ENCODE measurements at places on chromosomes 11 and 22.

GRCh38 chr11:61964058-61964665, 3.3 kb downstream of the FTH1 start:
- no peak for DNase-seq

DNA sequence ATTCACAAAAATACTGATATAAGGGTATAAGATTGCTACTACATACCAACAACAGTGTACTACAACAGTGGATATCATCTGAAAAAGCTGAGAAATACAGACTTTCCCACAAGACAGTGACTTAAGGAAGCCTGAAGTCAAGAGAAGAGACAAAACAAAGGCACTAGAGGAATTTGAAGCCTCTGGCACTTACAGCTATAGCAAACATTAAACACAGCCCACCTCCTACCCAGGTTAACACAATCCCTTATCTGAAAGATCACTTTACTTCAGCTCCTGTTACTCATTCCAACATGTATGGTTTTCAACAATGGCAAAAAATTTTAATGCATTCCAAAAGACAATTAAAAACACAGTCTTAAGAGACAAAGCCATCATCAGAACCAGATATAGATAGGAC, 388.5 kb downstream of the JRKL start:
- no peak for DNase-seq

GRCh38 chr11:72751116-72752087, 806 bp downstream of the ARAP1 start:
- DNase-seq = no peak

- DNase-seq = no peak
Measured at GRCh38 chr22:30841273-30841672, 127.3 kb downstream of the MORC2 start.

DNA sequence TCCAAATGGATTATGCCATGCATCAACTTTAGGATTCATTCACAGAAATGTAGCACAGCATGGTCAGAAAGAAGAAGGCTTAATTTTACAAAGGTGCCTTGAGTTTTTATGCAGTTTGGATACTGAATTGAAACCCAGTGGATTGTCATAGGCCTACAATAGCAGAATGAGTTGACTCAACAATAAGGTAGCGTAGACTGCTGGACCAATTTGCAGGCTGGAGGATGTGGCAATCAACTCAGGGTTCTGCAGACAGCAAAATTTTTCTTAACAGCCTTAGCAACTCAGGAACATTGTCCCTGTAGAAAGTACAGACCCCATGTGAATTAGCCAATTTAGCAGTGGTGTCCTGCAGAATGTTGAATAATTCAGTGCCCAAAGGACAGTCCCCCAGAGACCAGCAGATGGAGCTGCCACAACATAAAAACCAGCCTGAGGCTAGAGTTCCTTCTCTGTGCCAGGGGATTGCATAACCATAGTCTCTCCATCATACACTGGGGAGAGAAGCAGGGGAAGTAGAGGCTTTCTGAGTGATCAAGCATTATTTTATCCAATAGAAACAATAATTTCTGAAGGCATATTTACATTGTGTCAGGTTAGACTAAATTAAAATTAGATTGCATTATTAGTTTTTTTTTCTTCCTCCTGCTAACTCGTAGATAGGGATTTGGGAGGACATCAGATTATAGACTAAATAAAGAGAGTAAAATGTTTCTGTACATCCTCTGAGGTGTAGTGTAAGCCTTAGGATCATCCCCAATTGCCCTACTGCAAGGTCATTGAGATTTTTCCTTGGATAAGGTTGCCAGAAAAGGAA, 20.3 kb upstream of the MRPL17 start:
- DNase-seq = no peak

DNA sequence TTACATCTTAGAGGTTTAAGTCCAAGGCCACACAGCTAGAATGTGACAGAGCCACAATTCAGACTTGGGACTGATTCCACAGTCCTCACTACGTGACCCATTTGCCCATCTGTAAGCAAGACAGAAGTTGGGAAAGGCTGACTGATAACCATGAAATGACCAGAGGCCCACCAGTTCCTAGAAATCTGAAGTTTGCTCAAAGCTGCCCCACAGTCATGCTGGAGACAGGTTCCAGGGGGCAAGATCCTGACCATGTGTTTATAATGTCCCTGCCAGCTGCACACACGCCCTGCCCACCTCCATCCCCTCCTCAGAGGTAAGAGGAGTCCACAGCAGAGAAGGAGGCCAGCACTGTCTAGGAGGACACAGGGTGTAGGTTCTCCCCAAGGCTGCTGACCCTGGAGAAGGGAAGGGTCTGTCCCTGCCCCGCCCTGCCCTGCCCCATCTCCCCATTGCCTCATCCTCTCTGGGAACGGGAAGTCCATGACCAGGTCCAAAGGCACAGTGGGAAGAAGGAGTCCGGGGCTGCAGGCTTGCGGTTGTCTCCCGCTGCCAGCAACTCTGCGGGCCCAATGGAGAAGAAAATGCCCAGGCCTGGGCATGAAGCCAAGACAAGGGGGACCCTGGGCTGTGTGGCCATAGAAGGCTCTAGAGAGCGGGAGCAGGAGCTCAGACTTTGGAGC, 11.9 kb upstream of the OAF start:
- no peak for DNase-seq

DNA sequence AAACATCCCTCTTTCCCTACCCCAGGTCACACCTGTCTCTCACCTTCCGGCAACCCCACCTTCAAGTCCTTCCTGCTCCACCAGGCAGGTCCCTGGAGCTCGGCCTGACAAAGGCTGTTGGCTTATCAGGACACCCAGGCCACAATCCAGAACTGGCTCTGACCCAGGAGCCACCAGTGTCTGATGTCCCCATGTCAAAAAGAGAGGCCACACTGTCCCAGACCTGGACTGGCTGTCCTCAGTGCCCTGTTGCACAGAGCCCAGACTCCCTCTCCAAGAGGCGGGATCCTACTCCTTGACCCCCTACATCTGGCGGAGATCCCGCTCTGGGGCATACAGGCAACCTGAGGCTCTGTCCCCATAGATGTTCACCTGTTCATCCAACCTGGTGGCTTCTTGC, 116.0 kb downstream of the MN1 start:
- no peak for DNase-seq

DNA sequence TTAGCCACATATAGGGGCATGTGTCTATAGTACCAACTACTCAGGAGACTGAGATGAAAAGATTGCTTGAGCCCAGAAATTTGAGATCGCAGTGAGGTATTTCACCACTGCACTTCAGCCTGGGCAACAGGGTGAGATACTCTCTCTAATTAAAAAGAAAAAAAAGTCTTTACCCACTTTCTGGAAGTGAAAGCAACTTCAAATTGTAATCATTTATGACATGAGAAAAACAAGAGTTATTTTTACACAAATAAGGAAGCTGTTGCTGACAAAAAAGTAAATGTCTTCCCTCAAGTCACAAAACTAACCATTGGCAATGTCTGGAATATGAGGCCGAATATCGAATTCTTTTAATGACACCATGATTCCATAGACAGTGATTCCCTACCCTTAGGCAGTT, 71.4 kb downstream of the GLYATL1 start:
- DNase-seq = no peak

DNA sequence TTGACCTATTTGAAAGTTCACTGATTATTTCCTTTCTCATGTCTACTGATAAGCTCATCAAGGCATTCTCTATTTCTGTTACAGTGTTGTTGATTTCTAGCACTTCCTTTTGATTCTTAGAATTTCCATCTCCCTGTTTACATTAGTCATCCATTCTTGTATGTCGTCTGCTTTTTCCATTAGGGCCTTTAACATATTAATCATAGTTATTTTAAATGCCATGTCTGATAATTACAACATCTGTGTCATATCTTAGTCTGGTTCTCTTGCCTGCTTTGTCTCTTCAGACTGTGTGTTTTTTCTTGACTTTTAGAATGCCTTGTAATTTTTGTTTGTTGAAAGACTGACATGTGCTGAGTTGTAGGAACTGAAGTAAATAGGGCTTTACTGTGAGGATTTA, 602.1 kb downstream of the SOX6 start:
- DNase-seq = no peak

- DNase-seq = no peak
Measured at GRCh38 chr22:19891317-19892256, 36.9 kb upstream of the GNB1L start.

DNA sequence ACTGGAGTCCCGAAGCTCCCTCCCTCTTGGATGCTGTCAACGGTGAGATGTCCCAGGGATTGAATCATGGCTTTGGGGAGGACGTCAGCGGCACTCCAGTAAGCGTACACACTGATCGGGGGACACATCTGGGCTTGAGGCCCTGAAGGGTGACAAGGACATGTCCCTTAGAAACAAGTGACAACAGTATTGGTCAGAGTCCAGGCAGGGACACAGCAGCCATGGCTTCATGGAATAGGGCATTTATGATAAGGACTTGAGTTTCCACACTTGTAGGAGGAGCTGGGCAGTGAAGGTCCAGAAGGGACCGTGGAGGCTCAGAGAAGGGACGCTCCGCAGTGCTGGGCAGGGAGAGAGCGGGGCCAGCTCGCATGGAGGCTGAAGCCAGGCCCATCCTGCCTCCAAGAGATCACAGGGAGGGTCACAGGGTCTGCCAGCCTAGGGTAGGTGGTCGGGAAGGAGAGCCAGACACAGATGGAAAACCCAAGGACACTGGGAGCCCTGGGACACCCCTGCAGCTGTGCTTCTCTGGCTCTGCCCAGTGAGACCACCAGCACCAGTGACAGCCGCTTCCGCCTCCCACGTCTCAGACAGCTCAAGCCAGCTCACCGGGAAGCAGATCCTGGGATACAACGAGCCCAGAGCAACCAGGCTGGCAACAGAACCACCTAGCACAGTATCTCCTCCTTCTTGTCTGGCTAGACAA, 22.9 kb upstream of the RFPL3 start:
- no peak for DNase-seq

GRCh38 chr22:22376352-22376706, 131.7 kb downstream of the VPREB1 start:
- no peak for DNase-seq

DNA sequence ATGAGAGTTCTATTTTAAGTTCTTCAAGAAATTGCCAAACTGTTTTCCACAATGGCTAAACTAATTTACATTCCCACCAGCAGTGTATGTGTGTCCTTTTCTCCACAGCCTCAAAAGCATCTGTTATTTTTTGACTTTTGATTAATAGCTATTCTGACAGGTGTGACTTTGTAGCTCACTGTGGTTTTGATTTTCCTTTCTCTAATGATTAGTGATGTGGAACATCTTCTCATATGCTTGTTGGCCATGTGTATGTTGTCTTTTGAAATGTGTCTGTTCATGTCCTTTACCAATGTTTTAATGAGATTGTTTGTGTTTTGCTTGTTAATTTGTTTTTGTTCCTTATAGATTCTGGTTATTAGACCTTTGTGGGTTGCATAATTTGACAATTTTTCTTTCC, 18.0 kb upstream of the RAB38 start:
- no peak for DNase-seq

DNA sequence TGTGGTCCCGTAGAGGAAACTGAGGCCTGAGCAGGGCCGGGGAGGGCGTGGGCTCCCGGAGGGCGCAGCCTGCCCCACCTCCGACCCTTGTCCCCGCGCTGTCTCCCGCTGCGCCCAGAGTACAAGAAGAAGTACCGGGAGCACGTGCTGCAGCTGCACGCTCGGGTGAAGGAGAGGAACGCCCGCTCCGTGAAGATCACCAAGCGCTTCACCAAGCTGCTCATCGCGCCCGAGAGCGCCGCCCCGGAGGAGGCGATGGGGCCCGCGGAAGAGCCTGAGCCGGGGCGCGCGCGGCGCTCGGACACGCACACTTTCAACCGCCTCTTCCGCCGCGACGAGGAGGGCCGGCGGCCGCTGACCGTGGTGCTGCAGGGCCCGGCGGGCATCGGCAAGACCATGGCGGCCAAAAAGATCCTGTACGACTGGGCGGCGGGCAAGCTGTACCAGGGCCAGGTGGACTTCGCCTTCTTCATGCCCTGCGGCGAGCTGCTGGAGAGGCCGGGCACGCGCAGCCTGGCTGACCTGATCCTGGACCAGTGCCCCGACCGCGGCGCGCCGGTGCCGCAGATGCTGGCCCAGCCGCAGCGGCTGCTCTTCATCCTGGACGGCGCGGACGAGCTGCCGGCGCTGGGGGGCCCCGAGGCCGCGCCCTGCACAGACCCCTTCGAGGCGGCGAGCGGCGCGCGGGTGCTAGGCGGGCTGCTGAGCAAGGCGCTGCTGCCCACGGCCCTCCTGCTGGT, 1.9 kb downstream of the NLRP6 start:
- DNase-seq = peak; percentile 11

DNA sequence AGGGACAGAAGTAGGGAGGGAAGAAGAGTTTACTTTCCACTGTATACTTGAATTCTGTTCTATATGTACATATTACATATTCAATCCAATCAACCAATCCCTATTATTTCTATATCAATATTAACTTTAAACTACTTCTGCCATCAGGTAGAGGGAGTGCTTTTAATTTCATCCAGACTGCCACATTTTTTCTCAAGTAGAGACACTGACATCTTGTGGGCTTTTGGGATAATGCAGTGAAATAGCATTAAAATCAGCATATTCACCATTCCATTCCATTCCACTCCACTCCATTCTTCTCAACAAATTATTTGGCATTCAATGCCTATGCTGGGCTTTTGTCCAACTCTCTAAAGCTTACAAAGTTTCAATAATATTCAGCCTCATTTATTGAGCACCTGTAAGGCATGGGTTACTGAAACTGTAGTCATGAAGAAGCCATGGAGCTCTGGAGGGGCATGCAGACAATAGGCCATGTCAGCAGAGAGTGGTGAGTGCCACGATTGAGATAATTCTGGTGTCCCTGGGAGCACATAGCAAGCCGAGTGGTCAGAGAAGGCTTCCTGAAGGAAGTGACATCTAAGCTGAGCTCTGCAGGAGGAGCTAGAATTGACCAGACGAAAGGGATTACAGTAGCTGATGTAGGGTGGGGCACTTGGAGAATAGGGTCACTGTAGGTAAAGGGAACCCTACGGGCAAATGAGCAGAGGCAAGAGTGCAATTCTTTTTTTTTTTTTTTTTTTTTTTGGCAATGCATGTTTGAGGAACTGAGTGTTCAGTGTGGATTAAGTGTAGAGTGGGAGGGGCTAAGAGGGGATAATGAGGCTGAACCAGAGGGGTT, 12.8 kb upstream of the CLPB start:
- DNase-seq = no peak

- DNase-seq = no peak
Measured at GRCh38 chr11:73645972-73646631, at the start of gene PLEKHB1. Gene PLEKHB1 (plus strand): TSS chr11:73646581. CDS start chr11:73646609, 28 bp downstream.

GRCh38 chr11:107651672-107652071, 60.2 kb downstream of the SLN start:
- DNase-seq = no peak

GRCh38 chr11:27464289-27464696, 8.3 kb downstream of the LGR4 start:
- DNase-seq = no peak

GRCh38 chr11:78961937-78962701, 387.5 kb upstream of the NARS2 start:
- DNase-seq = no peak

DNA sequence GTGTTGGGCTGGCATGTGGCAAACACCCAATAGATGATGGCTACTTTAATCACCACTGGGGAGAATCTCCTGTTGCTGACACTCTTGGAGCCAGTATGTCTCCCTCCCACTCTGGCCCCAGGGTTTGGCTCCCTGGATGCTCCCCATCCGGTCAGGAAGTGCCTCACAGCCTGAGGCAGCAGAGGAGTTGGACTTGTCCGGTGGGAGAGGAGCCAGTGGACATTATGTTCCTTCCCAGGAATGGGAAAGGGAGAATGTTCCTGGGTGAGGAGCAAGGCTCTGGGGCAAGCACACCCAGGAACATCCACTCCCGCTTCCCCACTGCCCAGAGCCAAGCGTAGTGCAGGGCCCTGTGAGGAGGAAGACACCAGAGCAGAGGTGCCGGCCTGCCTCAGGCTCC, 84.6 kb upstream of the NAV2 start:
- DNase-seq = peak; percentile 19
